ENCODE measurements at places on chromosomes 11 and 22.

- no peak for DNase-seq
These were observed 489 bp downstream of the RNF214 start for GRCh38 chr11:117232911-117233409.

DNA sequence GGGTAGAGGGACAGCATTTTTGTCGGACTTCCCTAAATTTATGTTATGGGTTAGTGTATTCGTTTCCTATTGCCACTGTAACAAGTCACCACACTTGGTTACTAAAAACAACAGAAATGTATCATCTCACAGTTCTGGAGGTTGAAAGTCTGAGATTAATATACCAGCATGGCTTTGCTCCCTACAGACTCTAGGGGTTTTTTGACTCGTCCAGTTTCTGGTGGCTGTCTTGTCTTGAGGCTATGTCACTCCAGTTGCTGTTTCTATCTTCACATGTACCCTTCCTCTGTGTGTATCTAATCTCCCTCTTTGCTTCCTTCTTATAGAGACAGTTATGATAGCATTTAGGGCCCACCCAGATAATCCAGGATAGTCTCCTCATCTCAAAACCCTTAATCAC, 9.1 kb upstream of the CCDC179 start:
- no peak for DNase-seq

- no peak for DNase-seq
These were observed 61.8 kb downstream of the CD82 start for GRCh38 chr11:44627165-44627789.

DNA sequence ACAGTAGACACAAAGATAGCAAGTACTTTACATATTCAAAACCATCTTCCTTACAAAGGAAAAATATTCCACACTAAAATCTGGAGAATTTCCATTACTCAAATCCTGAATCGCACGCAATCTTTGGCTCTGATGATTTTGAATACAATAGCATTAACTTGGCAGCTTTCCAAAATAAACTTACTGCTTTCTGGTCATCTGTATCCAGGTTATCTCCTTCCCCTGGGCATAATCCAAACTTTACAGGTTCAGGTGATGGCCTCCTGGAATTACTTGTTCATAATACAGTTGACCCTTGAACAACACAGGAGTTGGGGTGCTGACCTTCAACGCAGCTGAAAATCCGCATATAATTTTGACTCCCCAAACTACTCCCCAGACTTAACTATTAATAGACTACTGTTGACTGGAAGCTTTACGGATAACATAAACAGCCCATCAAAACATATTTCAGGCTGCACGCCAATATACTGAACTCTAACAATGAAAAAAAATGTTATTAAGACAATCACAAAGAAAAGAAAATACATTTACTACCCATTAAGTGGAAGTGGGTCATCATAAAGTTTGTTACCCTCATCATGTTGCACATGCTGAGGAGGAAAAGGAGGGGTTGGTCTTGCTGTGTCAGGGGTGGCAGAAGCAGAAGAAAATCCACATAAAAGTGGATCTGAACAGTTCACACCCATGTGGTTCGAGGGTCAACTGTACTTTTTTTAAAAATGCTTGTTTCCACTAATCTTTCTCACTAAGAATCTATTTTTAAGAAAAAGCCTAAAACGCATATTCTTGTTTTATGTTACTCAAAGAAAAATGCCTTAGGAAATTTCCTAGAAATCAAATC, 6.5 kb downstream of the MTMR2 start:
- no peak for DNase-seq

DNA sequence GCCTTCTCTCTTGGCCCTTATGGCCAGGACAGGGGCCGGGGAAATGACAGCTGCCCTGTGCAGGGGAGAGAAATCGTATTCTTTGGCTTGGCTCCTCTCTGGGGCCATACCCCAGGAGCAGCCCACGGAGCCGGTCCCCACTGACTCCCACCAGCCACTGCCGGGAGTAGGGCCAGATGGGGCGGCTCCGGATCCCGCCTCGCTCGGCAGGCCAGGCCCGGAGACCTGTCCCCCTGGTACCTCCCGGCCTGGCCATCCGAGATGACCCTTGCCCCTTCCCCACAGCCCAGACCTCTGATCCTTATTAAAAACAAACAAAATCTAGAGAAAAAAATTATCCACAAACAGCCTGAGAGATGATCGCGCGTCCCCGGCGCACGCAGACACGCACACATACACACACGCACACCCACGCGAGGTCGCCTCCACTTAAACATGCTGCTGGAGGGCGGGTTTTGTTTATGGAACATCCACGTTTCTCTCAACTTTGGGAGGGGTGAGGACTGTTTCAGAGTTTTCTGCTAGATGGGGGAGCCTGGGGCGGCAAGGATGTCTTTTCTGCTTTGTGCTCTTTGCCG, 59.1 kb downstream of the IGLL1 start:
- DNase-seq = peak; percentile 78

GRCh38 chr11:106281455-106282173, 204.2 kb downstream of the AASDHPPT start:
- no peak for DNase-seq

GRCh38 chr11:122852796-122853160, 14.5 kb downstream of the CRTAM start:
- DNase-seq = no peak

GRCh38 chr11:64032050-64032449, 3.7 kb upstream of the FLRT1 start:
- DNase-seq = no peak

- DNase-seq = no peak
These were observed 201.5 kb upstream of the LUZP2 start for GRCh38 chr11:24295360-24295759.

DNA sequence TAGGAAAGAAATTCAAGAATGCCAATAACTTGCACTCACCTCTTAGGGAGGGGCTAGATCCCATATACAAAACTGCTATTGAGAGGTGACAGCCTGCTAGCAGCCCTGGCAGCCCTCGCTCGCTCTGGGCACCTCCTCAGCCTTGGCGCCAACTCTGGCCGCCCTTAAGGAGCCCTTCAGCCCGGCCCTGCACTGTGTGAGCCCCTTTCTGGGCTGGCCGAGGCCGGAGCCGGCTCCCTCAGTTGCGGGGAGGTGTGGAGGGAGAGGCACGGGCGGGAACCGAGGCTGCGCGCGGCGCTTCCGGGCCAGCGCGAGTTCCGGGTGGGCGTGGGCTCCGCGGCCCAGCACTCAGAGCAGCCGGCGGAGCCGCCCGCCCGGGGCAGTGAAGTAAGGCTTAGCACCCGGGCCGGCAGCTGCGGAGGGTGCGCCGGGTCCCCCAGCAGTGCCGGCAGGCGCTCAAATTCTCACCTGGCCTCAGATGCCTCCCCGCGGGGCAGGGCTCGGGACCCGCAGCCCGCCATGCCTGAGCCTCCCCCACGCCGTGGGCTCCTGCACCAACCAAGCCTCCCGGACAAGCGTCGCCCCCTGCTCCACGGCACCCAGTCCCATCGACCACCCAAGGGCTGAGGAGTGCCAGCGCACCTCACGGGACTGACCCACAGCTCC, 329.9 kb downstream of the FAM181B start:
- no peak for DNase-seq

- DNase-seq = no peak
These were observed 753 bp upstream of the PPARA start for GRCh38 chr22:46149512-46150033.

GRCh38 chr11:123681030-123681429, 26.6 kb upstream of the SCN3B start:
- no peak for DNase-seq

- no peak for DNase-seq
These were observed 4.5 kb downstream of the KCNQ1OT1 start for GRCh38 chr11:2694995-2695939.

- no peak for DNase-seq
These were observed 12.3 kb upstream of the SH3BP1 start for GRCh38 chr22:37627121-37627520.

DNA sequence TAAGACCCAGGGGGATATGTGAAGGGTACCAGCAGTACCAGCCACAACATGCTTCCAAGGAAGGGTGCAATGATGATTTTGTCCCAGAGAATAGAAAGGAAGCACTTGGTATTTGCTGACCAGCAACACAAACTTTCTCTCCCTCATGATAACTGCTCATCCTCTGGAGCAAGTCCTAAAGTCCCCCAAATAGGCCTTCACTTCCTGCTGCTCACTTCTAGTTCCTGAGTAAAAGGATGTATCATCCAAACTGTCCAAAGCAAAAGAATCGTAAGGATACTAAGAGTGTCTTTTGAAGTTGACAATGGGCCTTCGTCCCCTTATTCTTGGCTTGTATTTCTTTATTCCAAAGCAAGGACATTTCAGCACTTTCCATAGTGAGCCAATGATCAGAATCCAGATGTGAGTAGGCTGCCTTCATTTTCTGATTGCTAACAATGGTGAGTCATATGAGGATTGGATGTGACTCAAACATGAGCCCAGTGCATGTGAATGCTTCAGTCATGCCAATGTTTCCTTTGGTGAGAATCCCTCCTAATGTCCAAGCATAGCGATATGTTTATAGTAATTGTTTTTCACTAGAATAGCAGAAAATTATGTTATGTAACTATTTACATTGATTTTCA, 243.4 kb upstream of the POU2AF2 start:
- DNase-seq = no peak

DNA sequence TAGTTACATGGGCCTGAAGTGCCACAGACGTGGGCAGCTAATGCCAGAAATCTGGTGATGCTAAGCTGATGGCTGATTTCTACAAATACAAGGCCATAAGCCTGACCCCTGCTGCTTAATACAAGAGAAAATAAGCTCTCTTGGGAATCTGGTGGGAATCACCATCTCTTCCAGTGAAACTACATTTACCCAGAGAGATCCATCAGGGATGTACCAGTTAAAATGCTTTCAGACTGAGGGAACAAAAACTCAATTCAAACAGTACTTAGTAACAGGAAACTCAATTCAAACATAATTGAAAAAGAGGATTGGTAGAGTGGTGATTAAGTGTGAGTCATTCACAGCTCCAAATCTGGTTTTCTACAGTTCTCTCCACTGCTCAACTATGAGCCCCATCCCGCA, 1.7 kb upstream of the CAVIN3 start:
- no peak for DNase-seq

GRCh38 chr11:72436661-72437060, 2.3 kb upstream of the CLPB start:
- no peak for DNase-seq

- no peak for DNase-seq
These were observed 33.7 kb downstream of the C11orf71 start for GRCh38 chr11:114366331-114367243.

DNA sequence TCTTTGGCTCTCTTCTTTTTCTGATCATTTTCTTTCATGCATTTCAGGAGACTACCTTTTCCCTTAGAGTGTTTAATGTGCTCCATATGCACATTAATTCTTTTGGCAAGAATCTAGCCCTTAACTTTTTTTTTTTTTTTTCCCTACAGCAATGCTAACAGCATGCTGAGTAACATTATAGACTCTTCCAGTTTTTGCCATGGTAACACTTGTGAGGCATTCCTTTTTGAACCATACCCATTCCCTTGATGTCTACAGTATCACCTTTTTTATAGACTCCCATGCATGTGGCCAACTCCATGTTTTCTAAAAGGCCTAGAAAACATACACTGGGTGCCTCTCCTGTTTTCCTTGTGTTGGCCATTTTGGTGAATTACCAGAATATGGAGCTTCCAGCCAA, 2.9 kb upstream of the MRPL17 start:
- DNase-seq = no peak
